ENCODE measurements at places on chromosomes 12 and 14.

DNA sequence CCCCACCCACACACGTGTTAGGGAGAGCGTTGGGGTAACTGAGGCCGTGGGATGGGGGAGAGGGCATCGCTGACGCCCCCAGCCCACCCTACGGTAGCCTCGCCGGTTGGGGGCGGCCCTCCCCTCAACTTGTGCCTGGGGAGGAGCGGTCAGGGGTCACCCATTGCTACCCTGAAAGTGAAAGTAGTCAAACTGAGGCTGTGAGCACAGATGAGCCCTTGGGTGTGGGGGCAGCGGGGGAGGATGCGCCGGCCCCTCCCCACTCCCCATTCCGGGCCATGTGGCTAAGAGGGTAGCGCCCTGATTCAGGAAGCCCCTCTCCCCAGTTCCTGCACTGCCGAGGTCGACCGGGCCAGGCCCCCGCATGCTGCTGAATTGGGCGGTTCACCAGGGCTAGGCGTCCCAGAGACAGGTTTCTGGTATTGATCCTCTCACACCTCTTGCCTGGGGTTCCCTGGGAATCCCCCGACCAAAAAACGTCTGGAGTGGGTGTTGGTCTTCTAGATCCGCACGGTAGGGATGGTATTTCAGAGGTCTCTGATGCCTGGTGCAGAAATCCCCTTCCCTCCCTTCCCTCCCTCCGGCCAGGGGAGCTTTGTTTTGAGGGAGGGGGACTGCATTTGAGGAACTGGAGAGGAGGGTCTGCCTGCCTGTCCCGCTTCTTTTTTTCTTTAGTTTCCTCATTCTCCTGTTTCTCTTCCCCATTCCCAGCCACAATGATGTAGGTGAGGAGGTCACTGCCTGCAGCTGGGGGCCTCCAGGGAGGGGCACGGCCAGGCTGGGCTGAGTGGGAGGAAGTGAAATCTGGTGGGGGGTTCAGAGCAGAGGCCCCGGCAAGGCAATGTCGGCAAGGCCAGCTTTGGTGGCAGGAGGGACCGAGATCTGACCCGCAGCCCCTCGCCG is 1.0 kb downstream of the SH2B3 start:
- DNase-seq = no peak

DNA sequence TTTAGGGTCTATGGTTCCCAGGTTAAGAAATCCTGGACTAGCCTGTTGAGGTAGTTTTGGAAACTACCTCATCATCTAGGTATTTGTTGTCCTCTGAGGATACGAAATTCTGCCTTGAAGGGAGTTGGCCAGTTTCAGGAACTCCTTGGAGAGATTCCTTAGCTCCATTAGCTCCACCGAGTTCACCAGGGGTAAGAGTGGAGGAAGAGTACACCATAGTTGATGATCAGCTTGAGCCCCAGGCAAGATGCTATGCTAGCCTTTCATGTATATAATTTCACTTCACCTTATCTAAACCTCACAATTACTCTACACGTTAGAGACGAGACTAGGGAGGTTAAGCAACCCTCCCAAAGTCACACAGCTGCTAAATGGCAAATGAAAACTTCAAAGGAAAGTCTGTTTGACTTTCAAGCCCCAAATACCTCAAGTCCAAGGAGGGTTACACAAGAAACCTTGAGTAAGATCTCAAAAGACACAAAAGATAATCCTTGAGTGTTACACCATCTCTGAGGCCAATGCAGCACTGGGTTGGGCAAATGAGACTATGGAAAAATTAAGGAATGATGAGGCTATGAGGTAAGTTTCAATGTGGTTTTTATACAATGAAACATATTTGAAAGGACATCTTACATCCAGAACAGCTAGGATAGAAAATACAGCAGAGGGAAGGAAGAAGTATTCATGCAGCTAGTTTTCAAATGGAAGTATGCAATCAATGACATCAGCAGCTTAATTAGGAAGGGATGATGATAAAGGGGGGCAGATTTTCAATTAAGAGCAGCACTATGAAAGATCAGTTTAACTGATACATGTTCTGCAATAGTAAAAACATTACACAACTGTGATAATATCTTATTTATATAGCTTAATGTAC is 97.2 kb upstream of the KRAS start:
- no peak for DNase-seq

DNA sequence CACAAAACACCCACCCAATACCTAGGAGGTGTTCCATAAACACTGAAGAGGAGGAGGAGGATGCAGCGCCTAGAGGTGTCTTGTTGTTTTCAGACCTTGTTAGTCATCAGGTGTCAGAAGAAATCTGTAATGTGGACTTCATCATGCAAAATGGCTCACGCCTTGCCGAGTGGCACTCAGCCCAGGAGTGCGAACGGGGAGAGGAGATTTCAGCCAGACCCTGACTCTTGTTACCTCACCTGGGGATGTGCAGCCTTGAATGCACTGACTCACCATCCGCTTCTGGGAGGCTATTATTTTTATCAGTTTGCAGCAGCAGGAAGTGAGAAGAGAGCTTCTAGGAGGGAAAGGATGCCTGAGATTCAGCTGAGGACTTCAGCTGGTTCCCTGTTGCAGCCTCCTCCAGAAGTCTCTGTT is 48.2 kb upstream of the PLXNC1 start:
- no peak for DNase-seq

DNA sequence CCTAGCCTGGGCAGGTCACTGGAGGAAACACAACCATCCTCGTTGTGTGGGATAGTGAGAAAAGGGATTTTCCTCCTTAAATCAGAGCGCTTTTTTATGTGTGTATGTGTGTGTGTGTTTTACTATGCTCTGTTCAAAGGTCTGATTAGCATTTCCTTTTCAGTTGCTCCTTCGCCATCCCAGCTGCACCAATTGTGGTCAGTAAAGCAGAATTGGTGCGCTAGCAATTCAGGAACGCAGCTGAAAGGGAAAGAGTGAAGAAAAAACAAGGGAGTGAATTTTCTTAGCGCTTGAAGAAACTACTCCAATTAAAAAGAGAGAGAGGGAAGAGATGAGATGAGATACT is 173.3 kb upstream of the PARP11 start:
- no peak for DNase-seq

- DNase-seq = no peak
These were observed 61.0 kb downstream of the PPM1A start for GRCh38 chr14:60309867-60310552.

GRCh38 chr12:92546635-92547348 is 156.0 kb upstream of the PLEKHG7 start:
- DNase-seq = no peak

- no peak for DNase-seq
These were observed 55.4 kb downstream of the KCNJ8 start for GRCh38 chr12:21718944-21719650.

- DNase-seq = no peak
These were observed 125.6 kb upstream of the DHRS4 start for GRCh38 chr14:23828001-23828400.

GRCh38 chr14:65938738-65939137 is 526.2 kb downstream of the FUT8 start:
- no peak for DNase-seq
